ENCODE measurements at places on chromosomes 13 and 19.

- peak; percentile 25 for DNase-seq
Observed at GRCh38 chr19:48681127-48681470, 8.3 kb upstream of the NTN5 start.

GRCh38 chr19:13115936-13116281, 631 bp downstream of the TRMT1 start:
- DNase-seq = no peak

DNA sequence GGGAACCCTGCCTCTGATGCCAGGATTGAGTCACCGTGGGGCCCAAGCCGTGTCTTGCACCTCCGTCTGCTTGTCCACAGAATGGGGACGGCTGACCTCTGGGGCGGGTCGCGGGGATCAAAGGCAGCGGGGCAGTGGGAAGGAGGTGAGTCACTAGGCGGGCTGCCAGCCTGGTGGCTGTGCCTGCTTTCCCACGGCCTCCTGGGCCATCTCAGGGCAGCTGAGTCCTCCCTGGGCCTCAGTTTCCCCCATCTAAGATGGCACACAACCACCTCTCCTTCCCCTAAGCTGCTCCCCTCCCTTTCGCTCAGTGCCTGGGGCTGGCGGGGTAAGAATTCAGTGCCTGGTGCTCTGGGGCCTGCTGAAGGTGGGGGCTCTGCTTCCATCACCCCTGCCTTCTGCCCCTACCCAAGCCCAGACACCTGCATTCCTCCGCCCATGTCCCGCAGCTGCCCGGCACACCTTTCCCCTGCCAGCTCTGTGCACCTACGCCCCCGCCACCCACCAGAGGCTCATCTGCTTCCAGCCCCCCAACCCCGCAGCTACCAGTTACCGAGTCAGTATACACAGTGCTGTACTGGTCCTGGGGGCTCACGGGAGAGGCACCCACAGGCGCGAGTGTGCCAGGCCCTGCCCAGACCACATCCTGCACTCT, 3.5 kb downstream of the MKNK2 start:
- no peak for DNase-seq

- peak; percentile 14 for DNase-seq
Observed at GRCh38 chr13:107057028-107057631, 489.2 kb upstream of the ARGLU1 start.

GRCh38 chr13:95159458-95159857, 141.8 kb downstream of the ABCC4 start:
- no peak for DNase-seq

GRCh38 chr19:49149652-49150105, 5.5 kb downstream of the HRC start:
- peak; percentile 86 for DNase-seq

- no peak for DNase-seq
Observed at GRCh38 chr19:40232479-40232878, 6.0 kb upstream of the CCNP start.

DNA sequence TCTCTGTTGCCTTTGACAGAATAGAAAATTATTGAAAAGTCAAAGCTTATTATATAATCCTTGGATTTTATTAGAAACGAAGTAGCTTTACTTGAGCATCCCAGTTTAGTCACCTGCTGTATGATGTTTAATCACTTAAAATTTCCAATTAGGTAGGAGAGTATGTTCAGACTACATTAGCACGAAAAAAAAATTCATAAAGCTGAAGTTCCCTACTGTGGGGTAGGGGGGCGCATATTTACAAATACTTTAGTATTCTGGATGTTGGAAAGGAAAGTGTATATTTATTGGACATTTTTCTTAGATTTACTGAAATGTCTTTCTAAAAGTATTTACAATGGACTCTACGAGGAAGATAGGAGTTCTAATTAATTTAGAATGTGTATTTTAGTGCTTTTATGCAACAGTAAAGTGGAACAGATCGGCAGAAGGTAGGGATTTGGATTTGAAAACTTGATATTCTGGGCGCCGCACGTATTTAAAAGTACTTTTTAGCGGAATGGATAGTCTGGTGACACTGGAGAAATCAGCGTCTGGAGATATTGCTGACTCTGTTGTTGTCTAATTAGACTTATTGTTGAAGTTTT, 1.9 kb downstream of the CDK8 start:
- DNase-seq = peak; percentile 5

- DNase-seq = peak; percentile 30
Observed at GRCh38 chr19:7355151-7355820, 6.5 kb downstream of the ARHGEF18 start.

DNA sequence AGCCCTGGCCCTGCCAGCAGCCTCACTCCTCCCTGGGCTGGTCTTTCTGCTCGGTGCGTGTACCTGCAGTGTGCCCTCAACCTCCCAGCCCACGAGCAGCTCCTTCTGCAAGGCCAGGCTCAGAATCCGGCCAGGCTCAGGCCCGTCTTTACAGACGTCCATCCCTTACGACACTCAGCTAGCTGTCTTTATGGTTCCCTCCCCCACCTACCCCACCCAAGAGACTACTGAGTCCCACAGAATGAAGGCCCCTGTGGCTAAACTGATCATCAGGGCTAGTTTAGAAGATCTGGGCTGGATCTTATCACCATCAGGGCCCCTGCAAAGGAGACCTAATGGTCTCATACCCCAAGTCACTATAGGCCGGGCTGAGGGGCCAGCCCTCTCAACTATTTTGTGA, 10.7 kb downstream of the TMEM150B start:
- no peak for DNase-seq

DNA sequence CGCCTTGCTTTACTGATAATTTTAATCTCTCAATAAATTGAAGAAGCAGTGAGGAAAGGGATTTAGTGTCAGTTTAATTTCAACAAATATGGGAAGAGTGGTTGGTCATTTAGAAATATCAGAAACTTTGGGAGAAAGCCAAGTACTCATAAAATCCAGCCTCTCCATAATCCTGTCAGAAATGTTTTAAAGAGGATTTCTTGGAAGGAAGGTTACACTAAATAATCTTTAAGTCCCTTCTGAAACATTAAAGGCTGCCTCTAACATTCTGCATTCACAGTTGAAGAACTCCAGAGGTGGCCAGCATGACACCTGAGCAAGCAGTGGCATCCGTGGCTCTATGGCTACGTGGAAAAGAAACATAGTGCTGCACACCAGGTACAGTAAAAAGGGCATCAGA, 378.5 kb downstream of the ENOX1 start:
- no peak for DNase-seq

- peak; percentile 3 for DNase-seq
Observed at GRCh38 chr13:105552078-105552477, 983.4 kb downstream of the EFNB2 start.

GRCh38 chr19:47215581-47215980, 15.4 kb downstream of the BBC3 start:
- no peak for DNase-seq

GRCh38 chr13:32911506-32911905, 104.7 kb upstream of the KL start:
- DNase-seq = peak; percentile 46

DNA sequence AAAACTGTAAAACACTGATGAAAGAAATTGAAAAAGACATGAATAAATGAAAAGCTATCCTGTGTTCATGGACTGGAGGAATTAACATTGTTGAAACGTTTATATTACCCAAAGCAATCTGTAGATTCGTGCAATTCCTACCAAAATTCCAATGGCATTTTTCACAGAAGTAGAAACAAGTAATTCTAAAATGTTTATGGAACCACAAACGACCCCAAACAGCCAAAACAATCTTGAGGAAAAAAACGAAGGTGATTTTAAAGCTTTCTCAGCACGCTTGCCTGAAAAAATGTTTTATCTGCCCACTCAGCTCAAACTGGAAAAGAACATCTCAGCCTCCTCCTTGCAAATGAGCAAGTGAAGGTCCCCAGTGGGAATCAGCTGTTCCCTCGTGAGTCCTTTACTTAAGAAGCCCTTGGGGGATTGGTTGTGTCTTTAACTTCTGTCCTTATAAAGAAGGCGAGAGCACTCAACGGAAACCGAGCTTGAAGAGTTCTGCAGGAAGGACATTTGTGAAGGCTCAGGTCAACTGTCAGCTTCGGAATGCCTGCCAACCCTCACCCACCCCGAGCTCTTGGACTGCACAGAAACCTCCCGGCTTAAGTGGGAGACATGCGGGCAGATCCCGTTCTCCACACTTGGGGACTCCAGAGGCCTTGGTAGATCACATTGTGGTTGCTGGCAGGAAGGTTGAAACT, 256.0 kb upstream of the IRS2 start:
- DNase-seq = peak; percentile 59

GRCh38 chr13:110705826-110706569, at the start of gene CARS2:
Gene CARS2, minus strand, starts transcription at chr13:110706116. Its CDS starts 23 bp downstream, at chr13:110706093.
- peak; percentile 95 for DNase-seq

GRCh38 chr19:47107202-47107952, 6.2 kb downstream of the ZC3H4 start:
- DNase-seq = no peak

DNA sequence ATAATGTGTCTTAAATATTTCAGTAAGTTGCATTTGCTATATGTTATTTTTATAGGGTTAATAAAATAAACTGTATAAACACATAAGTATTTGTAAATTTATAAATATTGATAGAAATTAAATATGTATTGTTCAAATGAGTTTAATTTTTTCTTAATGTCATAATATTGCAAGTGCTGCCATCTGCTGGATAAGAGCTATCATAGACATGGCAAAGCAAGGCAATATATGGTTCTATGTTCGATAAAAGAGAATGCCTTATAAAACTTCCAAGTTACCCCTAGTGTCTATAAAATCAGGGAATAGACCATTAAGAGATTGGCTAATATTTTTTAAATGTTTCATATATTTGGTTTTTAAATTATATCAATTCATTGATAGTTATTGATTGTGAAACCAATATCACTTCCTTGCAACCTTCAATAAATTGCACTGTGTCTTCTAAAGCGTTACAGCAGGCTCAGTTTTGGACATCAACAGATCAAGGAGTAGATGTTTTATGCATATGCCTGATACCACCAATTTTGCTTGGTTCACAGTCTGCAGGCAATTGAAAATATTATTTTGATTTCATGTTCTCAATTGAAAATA, 29.0 kb upstream of the SLITRK6 start:
- DNase-seq = peak; percentile 25

DNA sequence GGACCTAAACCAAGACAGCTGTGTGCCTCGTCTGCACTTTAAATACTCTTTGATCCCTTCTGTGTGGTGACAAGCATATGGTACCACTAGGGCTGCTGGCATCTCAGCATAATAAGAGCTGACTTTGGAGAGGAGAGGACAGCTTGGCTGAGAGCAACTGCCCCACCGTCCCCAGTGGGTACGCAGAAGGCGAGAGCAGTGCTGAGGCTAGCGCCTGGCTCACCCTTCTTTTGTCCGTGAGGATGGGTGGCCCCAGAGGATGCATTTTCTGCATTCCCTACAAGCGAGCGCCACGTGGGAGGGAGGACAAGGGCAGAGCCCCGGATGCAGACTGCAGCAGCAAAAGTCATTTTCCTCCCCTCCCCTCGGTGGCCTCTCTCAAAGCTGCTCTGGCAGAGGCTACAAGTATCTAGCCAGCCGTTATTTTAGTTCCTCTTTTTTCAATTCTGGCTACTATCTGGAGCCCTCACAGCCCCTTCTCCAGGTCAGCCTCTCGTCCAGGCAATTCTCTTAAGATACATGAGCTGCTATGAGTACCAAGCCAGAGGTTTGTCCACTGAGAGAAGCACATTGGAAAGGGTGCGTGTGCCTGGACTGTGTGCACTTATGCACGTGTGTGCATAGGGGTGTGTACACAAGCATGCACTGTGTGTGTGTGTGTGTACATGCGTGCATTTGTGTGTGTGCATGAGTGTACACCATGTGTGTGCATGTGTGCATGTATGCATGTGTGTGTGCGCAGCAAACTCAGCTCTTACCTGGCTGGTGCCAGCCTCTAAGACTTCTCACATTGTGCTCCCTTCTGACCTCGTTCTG, 51.3 kb downstream of the RAB20 start:
- peak; percentile 24 for DNase-seq

- DNase-seq = no peak
Observed at GRCh38 chr19:5693195-5694166, 3.4 kb downstream of the RPL36 start.

DNA sequence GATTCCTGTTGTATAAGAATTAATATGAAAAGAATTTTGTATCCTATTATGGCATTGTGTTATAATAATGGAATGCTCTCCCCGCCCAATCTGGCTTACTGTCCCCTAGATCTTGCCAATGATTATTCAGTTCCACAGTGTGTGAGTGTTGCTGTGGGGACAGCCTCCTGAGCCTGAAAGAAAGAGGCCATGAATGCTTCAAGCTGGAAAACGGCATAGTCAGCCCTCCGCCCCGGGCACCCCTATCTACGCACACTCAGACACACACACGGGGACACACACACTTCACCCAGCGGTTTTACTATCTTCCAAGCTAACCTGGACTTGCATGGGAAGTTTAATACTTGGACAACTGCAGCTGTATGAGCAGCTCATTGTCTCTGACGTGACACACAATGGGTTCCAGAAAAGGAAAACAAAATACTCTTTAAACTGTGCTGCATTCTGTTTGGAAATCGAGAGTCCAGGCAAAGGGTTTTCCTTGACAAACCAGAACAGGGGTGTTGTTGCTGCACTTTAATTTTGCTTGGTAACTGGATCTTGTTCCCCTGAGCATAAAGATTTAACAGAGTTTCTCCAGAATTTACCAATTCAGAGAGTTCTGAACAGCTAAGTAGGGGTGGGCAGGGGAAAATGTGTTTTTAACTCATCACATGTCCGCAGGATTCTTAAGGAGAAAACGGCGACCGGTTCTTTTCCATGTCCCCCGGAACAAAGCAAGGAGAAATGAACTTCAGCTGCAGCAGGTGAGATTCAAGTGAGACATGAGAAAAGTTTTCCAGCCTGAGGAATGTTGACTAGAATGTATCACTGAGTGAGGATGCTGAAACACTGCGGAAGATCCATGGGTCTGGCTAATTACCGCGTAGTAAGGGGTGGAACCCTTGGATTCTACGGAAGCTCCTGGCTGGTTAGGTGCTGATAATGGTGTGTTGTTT, 472.9 kb downstream of the FOXO1 start:
- peak; percentile 38 for DNase-seq

DNA sequence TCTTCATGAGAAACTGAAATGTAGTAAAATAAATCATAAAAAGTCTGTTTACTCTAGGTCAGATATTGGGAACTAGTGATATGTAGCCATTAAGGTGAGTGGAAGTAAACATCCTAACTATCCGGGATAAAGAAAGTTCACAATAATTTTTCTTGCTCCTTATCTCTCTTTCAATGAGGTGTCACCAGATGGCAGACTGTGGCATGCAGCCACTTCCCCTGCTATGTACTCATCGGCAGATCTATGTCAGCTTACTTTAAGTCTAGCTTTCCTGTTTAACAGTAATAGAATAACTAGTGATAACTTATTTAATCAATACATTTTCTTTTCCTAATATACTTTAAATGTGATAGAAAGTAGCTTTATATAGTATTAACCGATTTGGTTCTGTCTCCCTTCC, 181.9 kb downstream of the NDFIP2 start:
- no peak for DNase-seq

DNA sequence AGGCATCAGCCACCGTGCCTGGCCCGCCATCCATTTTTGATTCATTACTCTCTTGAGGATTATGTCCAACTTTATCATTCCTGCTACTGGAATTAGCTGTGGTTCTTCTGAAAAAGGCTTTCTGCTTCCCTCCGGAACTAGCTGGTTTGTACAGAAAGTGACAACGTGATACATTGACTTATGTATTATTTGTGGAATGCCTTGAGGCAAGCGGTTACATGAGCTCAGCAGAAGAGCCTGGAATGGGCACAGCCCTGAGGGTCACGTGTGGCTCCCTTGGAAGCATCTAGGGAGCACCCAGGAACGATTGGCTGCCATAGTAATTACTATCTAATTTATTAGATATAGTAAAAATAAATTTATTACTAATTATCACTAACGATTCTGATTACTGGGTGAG, 14.4 kb upstream of the RETN start:
- peak; percentile 12 for DNase-seq
